ENCODE measurements at places on chromosomes 5 and 9.

- peak; percentile 25 for DNase-seq
These were observed 87.4 kb downstream of the THBS4 start for GRCh38 chr5:80122579-80122978.

DNA sequence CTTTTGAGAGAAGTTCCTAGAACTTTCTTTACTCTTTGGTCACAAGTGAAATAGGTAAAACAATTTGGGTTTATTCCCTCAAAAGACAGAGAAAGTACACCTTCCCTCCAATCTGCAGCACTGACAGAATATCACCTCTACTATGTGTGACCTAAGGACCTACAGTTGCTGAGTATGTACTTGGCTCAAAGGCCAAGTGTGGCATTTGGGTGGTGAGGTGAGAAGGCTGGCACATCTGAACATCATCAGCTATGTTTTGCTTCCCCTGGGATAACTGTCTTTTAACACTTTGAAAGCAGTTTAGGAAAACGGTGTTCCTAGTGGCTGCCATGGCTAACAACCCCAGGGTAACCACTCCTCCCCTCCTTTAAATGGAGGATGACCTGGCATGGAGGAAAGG is 17.6 kb downstream of the MIER3 start:
- no peak for DNase-seq

- peak; percentile 45 for DNase-seq
These were observed 215.7 kb downstream of the PAX5 start for GRCh38 chr9:36818242-36818938.

GRCh38 chr9:69499407-69499806 is 172.8 kb downstream of the APBA1 start:
- DNase-seq: no peak

GRCh38 chr5:78649211-78649695 is 681 bp upstream of the LHFPL2 start:
- DNase-seq: no peak

DNA sequence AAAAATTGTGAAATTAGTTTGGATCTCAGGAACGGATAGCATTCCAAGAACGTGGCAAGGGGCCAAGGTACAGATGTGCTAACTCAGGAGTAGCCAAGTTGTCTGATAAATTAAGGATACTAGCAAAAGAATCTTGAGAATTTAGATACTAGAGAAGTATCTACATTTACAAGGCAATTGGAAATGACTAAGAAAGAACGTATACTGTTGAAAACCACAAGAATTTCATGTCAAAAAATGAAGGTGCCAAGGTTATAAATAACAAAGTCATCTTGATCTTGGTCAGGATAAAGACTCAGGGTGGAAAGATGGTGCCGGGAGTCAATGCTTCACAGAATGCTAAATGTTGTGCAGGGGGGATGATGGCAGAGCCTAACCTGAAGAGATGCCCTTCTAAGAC is 19.2 kb downstream of the CAPSL start:
- no peak for DNase-seq

GRCh38 chr9:14515049-14515448 is 178.2 kb downstream of the ZDHHC21 start:
- DNase-seq: no peak

DNA sequence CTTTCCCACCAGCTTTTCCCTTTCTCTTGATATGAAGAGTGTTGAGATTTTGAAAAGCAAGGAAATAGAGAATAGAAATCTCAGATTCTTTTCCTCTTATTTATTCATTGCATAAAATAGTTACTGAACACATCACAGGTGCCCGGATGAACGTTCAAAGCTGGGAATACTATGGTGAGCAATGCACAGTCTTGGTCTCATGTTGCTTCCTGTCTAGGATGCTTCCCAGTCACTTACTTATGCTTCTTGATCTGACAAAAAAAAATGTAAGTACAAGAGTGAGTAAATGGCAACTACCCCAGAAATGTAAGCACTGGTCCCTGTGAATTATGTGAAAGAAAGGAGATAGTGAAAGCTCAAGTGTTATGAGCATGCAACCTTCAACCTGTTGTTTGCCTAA is 153.5 kb upstream of the S1PR3 start:
- DNase-seq: no peak

GRCh38 chr9:131227959-131228460 is 48.3 kb downstream of the FAM78A start:
- no peak for DNase-seq

All from hippocampal formation (tissue), 2 donors.